ENCODE measurements at places on chromosomes 1 and 21.

- no peak for DNase-seq
Measured at GRCh38 chr1:213541641-213542040, 446.1 kb upstream of the PROX1 start.

DNA sequence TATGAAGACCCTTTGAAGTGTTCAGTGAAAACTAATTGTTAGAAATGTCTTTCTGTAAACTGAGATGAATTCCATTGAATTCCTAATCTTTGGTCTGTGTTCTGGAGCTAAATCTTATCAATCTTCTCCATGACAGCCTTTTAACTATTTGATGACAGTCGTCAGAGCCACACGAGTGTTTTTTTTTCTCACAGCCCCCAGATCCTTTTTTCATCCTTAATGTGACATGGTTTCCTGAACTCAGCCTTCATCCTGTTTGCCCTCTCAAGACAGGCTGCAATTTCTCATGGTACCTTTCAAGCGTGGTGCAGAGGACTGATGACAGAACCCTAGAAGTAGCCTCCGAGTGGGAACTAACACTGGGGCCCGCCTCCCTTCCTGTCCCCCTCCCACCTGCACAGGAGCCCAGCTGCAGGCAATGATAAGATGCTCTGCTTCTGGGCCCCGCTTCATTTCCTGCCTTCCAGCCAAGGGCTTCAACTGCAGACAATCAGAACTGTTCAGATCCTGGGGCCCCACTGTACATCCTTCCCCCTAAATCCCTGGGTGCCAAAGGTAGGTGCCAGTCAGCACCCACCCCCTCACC lies 114.6 kb upstream of the VAV3 start:
- peak; percentile 93 for DNase-seq

- no peak for DNase-seq
Measured at GRCh38 chr1:224481601-224482000, 47.0 kb upstream of the WDR26 start.

DNA sequence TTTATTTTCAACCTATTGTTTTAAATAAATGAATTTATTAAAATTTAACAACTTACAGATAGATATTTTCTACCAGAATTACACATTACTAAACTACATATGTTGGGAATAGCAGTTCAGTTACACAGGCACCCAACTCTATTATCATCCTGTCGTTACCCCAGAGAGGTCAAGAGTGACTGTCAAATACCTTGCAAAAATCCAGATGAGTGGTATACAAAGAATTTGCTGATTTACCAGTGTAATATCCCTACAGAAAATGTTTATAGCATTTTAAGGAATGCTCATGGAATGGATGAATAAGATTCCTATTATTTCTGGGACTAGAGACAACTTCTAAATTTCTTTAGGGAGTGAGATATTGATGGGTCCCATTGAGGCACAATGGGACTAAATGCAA lies 300.7 kb upstream of the RGS18 start:
- no peak for DNase-seq

GRCh38 chr21:35138665-35139381 lies 89.7 kb upstream of the RUNX1 start:
- DNase-seq = peak; percentile 64

DNA sequence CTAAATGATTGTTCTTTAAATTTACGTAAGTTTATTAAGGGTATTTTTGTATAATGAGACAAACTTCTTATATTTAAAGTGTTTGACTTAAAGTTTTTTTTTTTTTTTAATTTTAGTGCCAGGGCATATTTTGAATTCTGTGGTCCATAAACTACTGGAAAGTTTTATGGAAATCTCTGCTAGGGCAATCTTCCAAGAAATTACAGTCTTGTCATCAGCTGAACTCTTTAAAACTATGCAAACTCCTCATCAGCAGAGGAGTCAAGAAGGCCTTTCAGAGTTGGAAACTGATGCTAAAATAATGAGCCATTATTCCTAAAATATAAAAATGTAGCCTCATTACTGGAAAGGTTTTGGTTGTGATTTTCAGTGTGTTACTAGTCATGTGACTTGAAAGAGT lies 1201.9 kb downstream of the BRINP3 start:
- DNase-seq = no peak

GRCh38 chr1:27600498-27601175 lies 3.3 kb downstream of the AHDC1 start:
- DNase-seq = no peak

DNA sequence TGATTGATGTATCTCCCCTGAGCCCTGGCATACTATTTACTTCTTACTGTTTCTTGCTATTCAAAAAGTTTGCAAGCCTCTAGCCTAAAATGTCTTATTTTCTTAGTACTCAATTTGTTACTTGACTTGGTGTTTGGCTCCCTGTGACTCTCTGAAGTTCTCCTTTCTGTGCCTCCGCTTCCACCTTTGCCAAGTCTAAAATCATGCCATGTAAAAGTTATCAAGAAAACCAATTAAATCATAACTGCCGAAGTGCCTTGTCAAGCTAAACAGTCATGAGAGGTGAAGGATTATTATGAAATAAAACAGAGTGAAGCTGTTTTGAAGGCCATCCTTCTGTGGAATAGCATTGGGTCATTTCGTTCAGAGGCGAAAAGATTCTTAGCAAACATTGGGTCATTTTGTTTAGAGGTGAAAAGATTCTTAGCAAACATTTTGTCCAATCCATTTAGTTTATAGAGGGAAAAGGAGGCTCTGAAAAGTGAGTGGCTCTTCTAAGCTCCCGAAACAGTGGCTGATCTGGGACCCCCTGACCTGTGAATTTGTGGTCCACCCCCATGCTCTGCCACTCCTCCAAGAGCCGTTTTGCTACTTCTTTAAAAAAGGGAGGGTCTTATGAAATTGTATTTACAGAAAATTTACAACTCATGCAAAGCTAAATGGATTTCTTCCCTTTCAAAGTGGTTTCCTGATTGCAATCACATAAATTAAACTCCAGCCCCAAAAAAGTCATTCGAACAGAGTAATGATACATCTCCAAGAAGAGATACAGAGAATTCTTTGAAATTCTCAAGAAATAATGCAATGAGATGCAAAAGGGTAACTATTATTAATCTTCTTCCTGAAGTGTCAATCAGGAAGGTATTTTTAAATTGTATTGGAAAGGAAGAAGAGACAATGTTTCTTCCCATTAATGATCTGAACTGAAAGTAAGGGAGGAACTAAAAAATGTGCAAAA lies 141.4 kb downstream of the RUNX1 start:
- no peak for DNase-seq

- no peak for DNase-seq
Measured at GRCh38 chr1:211501711-211502400, 9.9 kb upstream of the RD3 start.

- no peak for DNase-seq
Measured at GRCh38 chr1:9691691-9692090, 40.2 kb downstream of the PIK3CD start.

DNA sequence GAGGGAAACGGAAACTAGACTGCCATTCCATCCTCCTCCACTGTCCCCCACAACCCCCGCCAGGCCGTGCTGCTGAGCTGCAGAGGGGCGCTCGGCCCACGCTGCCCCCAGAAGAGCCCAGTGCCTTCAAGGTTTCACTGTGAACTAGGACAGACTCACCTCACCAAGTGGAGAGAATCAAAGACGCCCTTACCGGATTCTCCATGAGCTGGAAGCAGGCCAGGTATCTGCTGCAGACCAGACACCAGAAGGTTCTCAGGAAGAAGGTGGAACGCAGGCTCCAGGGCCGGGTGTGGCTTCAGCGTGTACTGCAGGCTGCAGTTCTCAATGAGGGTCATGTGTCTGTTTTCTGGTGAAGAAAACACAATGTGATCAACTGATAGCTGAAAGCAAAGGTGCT lies 30.6 kb downstream of the NPHP4 start:
- DNase-seq = no peak

- DNase-seq = no peak
Measured at GRCh38 chr21:16569679-16570078, 839.9 kb downstream of the USP25 start.

DNA sequence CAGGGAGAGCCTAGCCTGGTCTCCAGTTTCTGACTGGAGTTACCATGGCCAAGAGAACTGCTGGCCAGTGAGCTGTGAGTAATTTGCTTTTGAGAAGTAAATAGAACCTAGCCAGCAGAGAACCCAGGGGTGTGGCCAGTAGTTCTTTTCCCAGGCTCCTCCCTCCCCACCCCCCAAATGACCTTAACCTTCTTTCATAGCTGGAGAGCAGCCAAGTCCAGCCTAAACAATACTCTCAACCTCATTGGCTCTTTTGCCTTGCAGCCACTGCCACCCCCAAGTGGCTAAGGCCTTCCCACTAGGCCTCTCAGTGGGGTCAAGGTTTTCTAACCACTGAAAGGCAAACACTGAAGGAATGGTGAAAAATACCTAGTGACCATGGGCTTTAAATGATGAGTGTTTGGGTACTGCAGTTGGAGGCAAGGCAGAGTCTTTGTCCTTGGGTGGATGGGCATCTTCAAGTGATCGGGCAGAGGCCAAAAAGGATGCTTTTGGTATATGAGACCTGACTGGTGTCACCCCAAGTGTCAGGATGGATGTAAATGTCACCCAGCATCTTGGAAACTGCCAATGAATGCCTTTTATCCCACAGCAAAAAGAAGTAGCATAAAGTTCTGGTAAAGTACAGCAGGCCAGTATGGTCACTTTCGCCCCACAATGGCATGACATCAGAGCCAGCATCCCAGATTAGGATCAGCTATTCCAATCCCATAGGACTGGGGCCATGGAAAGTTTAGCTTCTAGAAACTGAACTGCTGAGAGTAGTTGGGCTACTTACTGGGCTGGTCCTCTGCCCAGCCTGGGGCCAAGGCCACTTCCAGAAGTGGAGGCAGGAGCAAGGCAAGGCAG lies 3.5 kb upstream of the PIGV start:
- DNase-seq = no peak

- DNase-seq = no peak
Measured at GRCh38 chr1:25033030-25033827, 103.2 kb upstream of the RUNX3 start.

- DNase-seq = no peak
Measured at GRCh38 chr1:67114162-67114561, 20.6 kb downstream of the C1orf141 start.

DNA sequence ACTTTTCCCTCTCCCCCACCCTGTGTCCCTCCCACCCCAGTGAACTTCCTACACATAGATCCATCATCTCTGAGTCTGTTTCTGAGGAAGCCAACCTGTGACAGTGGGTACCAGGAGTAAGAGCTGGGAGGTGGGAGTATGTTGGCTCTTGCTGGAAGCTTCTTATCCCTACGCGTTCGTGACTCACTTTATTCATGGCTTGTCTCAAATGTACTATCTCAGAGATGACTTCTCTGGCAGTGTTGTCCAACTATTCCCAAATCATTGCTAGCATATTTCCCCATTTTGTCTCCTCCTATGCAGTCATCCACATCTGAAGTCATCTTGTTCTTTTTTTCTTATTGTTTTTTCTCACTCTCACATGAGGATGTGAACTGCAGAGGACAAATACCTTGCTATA lies 88.0 kb downstream of the HIVEP3 start:
- DNase-seq = no peak

DNA sequence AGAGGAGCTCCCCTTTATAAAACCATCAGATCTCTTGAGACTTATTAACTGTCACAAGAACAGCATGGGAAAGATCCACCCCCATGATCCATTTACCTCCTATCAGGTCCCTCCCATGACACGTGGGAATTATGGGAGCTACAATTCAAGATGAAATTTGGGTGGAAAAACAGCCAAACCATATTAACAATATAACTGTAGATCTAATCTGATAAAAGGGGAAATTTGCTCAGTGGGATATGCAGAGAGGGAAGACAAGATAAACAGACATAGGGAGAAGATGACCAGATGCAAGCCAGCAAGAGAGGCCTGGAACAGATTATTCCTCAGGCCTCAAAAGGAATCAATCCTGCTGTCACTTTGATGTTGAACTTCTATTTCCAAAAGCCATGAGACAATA lies 841.5 kb downstream of the LRRIQ3 start:
- no peak for DNase-seq

- no peak for DNase-seq
Measured at GRCh38 chr1:206788487-206789050, 16.3 kb upstream of the IL10 start.

GRCh38 chr1:203170625-203171330 lies 4.8 kb downstream of the MYBPH start:
- DNase-seq = no peak

GRCh38 chr21:20004367-20004766 lies 993.8 kb upstream of the NCAM2 start:
- DNase-seq = no peak

- DNase-seq = peak; percentile 51
Measured at GRCh38 chr1:28370239-28371009, 884 bp downstream of the PHACTR4 start.

DNA sequence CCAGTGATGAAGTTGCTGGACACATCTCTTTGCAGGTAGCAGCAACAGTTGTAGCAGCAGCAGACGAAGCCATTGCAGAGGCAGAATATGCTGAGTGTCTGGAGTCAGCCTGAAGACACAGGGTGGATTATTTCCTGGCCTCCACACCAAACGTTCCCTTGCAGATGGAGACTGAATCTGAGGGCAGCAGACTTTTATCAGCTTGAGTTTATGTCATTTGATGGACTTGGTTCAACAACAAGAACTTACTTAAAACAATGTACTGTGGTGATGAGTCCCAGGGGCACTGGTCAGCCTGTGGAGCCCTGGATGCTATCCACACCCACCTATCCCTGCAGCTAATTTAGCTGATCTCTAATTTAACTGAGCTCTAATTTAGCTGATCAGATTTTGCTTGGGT lies 17.1 kb upstream of the MPZL1 start:
- no peak for DNase-seq

DNA sequence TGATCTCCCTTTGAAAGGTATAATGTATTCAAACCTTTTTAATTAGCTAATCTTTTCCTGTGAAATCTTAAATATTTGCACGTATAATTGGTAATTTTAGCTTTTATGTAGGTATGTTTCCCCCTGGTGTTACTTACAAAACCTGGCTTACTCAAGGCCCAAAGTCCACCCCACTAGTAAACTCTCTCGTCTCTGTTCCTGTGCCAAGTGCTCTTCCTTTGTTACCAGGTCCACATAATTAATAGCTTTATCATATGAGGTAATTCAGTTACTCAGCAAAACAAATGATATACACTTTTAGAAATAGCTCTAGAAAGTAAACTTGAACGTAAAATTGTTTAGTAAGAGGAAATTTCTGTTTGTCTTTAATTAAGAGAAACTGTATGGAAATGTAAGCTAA lies 36.7 kb downstream of the NFIA start:
- no peak for DNase-seq

DNA sequence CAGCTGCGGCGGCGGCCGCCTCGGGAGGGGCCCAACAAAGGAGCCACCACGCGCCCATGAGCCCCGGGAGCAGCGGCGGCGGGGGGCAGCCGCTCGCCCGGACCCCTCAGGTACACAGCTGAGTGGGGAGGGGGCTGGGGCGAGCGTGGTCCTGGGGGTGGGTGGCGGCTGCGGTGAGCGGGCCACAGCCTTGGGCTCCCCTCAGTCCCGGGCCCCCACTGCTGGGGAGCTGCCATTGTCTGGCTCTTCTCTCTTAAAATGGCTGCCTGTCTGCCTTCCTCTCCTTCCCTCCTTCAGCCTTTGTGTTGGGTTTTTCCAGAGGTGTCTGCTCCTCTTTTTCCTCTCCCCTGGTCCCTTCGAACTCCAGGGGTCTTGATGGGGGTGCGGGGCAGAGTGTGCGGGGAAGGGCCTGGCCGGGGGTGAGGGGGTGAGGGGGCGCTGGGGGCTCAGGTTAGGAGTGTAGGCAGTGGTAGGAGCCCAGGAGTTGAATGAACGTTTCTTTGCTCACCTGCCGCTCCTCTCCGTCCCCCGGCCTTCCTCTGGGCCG lies 1.7 kb downstream of the ARID1A start:
- DNase-seq = peak; percentile 38

GRCh38 chr1:30384286-30385245 lies 338.8 kb downstream of the MATN1 start:
- no peak for DNase-seq

GRCh38 chr1:30688920-30689794 lies 34.2 kb downstream of the MATN1 start:
- DNase-seq = no peak
